ENCODE measurements at places on chromosomes 11 and 22.

GRCh38 chr22:49894322-49895054 is 23.8 kb downstream of the ALG12 start:
- DNase-seq = no peak

DNA sequence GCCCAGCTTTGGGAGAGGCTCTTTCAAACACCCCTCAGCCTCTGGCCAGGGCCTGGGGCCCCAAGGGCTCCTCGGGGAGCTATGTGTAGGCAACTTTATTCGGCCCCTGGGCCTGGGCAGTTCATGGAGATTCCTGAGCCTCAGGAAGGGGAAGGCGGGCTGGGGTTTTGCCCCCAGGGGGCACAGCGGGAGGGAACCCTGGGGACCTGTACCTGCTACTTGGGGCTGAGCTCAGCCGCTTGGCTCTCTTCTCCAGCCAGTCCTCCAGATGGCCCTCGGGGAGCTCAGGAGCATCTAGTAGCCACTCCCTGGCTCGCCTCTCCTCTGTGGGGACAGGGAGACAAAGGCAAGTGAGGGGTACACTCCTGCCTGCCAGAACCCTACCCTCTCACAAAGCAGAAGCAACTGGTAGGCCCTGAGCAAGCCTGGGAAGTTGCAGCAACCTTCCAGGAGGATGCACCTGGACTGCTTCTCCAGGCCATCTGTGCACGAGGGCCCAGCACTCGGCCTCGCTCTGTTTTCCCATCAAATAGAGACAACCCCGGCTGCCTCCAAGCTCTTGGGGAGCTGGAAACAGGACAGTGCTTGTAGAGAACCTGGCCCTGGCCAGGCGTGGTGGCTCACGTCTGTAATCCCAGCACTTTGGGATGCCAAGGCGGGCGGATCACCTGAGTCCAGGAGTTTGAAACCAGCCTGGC is 18.5 kb downstream of the CABP7 start:
- DNase-seq = no peak

GRCh38 chr22:23239429-23239828 is 59.1 kb downstream of the BCR start:
- DNase-seq = no peak

DNA sequence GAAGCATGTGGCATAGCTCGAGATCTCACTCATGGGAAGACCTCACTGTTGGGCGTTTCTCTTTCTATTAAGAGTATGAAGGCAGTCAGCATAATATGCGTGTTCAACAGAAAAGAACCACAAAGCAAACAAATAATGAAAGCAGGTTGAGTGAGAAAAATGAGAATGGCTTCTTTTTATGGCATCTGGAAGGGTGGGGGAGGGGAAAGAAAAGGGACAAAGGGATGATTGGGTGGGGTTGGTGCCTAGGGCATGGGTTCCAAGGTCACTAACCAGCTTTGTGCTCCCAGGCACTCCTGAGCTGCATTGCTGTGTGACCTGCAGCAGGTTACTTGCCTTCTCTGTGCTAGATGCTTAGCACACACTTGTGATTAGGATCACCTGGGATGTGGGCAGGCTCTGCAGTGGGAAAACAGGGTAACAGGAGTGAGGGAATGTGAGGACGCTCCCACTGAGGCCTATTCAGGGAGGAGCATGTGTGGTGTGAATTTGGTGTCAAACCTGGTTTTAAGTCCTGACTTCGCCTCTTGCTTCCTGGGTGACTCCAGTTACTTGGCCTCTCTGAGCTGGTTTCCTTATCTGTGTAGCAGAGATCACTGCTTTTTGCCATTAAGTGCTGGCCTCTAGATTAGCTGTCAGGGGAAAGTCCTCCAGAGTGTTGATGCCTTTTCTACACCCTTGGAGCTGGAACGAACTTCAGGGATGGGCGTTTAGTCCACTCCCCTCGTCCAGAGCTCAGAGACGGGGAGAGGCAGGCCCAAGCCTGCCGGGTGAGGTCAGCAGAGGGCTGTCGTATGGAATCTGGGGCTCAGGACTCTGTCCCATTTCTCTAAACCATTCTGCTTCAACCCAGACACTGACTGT is 74.8 kb downstream of the KIAA1671 start:
- DNase-seq = no peak

DNA sequence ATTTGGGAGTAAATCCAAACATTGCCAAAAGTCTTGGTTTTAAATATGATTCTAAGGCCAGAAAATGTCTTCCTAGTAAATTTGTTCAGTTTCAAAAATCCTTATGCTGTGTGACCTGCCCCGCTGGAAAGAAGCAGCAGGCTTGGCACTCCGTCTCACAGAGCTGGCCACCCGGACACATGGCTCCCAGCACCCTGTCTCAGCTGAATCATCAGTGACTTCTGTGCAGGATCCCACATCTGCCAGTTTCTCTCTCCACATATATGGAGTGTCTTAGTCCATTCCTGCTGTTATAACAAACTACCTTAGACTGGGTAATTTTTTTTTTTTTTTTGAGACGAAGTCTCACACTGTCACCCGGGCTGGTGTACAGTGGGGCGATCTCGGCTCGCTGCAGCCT is 356.7 kb downstream of the TBC1D22A start:
- DNase-seq = no peak

DNA sequence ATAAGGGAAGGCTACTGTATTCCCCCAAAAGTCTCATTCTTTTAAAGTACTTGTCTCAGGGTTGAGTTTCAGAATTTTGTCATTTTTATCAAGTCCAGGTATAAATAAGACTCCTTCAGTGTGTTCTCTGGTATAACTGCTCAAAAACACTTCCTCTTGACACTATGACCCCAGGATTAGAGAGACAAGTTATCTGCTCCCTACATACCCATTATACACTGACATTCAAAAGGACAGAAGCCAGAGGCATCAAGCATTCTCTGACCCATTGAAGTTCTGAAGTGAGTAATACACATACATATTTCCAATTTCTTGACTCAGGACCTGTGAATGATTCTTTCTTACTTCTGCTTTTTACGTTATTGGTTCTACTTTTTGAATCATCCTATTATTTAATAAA is 447.8 kb upstream of the CNTN5 start:
- DNase-seq = no peak

- DNase-seq = no peak
Observed at GRCh38 chr11:115887727-115888126, 383.5 kb upstream of the CADM1 start.

DNA sequence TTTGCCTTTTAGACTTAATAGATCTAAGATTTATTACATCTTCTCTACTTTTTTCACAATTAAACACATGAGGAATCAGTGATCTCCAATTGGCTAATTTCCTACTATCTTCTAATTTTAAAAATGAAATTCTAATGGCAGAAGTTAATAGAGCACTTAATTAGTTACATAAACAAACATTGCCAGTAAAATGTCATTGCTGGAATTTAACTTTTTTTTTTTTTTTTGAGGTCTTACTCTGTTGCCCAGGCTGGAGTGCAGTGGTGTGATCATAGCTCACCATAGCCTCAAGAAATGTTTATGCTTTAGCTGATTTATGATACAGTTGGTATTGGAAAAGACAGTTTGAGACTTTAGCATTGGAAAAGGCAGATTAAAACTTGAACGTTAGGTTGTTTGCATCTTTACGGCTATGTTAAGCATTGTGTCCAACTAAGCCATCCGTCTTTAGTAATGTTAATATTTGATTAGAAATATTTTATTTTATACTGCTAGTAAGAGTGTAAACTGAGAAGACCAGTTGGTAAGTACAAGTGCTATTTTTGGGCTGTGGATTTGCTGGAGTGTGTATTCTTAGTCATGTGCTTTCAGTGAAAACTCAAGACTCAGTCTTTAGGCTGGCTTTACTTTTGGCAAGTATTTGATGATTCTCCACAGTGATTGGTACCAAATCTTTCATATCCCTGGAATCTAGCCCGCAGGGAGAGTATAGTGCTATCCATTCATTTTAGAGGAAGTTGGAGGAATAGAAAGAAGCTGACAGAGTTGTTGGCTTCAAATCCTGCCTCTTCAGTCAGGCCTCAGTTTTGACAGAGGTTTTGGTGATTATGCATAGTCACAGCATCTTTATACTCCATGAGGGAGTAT is 4.5 kb downstream of the ANO5 start:
- no peak for DNase-seq

DNA sequence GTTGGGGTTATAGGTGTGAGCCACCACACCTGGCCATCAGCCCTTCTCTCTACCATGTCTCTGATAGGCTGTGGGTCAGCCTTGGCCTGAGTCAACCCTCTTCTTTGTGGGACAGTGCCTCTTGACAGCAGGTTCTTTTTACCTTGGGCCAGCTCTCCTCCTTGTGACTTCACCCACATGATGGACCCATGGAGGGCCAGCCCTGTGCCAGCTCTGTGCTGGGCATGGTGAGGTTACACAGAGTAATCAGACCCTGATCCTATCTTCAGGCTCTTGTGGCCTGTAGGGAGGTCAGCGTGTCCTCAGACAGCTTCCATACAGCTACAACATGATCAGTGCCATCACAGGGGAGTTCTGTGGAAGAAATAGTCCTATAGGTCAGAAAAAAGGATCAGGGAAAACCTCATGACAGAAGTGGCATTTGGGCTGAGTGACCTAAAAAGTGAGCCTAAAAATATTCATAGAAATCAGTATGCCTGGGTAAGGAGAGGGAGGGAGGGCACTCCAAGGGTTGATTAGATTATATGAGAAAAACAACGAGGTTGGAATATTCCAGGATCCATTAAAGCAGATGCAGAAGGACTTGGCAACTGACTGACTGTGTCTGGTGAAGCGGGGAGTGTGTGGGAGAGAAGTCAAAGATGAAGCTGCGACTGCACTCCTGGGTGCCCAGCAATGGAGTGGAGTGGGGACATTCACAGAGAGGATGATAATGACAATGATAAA is 17.1 kb downstream of the OTOG start:
- DNase-seq = no peak

DNA sequence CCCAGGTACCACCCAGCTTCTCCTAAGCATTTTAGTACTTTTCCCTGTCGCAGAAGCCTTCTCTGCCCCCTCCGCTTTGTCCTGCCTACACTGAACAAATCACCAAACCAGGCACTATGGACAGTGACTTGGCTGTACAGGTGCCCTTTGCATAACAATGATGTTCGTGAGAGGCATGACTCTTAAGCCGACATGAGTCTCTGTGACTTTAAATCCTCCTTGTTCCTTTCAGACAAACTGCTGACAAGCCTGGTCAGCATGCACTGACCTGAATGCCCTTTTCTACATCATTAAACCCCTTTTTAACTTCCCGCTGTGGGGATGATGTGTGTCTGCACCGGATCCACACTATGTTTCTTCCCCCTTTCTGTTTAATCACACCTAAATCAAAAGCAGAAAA is 16.6 kb downstream of the CAVIN3 start:
- no peak for DNase-seq

- DNase-seq = no peak
Observed at GRCh38 chr11:108729227-108729871, 64.5 kb downstream of the DDX10 start.

DNA sequence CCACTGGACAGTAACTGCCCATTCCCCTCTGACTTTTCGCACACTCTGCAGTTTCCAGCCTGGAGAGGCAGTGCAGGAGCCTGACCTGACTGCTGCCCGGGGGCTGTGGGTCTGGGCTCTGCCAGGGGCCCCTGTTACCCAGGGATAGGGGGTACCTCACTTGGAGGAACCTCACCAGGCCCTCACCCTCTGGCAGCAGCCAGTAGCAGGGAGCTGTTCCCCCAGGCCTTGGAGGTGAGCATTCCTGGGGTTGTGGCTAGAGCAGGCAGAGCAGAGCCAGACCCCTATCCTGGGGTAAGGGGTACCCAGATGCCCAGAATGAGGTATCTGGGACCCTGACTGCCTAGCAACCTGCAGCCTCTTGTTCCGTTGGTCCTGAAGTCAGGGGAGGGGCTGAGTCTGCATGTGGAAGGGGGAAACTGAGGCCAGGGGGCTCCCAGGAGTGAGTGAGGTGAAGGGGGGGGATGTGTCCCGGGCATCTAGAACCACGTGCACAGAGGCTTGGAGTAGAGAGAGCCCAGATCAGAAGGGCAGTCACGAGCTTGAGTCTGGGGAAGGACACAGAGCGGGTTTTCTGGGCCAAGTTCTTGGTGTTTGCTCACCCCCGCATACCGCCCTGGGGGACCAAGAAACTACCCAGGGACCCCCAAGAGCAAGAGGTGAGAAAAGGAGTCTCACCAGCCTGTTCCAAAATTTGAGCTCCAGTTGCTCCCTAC is 43.9 kb upstream of the ACCSL start:
- DNase-seq = no peak

DNA sequence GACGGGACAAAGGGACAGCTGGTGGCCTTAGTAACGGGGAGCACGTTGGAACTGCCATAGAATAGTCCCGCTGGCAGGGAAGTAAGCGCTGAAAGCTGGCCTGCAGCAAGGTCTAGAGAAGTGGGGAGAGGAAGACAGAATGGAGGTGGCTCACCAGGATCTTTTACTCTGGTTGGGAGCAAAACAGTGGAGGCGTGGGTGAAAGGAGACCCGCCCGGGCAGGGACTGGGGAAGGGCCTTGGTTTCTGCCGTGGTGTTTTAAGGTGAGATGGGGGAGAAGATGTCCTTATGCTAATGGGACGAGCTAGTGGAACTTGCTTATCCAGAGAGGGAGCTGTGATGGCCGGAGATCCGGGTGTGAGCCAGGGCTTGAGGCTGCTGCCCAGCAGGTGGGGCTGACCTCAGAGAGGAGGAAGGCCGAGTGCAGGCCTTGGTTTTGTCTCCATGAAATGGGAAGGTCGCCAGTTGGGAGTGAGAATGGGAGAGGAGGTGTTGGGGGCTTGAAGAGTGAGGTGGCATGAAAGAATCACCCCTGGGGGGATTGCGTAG is 56.4 kb upstream of the CTTN start:
- DNase-seq = no peak

DNA sequence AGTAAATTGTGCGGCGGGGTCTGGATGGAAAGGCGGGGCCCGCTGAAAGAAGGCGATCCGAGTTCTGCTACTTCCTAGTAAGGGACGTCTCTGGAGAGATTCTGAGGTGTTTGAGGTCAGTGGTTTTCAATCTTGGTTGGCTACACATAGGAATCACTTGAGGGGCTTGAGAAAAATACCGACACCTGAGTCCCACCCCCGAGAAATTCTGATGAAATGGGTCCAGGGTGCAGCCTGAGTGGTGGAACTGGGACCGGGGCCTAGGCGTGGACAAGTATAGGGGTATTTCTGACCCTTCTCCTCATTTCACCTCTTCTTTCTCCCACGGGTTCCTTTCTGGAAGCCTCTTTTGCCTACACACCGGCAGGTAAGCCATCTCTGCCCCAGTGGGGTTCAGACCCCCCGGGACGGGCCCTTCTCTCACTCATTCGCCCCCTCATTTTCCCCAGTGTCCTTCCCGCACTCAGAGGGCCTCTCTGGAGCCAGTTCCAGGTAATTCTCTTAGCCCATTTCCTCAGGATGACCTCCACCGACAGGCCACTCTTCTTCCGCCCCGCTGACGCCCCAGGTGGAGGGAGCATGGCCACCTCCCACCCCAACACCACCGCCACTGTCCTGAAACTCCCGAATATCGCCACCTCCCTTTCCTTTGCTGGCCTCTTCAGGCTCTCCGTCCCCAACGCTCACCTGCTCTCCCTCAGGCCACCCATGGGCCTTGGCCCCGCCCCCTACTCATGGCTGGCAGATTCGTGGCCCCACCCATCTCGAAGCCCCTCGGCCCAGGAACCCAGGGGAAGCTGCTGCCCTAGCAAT is 11.8 kb downstream of the ROBO3 start:
- DNase-seq = no peak

DNA sequence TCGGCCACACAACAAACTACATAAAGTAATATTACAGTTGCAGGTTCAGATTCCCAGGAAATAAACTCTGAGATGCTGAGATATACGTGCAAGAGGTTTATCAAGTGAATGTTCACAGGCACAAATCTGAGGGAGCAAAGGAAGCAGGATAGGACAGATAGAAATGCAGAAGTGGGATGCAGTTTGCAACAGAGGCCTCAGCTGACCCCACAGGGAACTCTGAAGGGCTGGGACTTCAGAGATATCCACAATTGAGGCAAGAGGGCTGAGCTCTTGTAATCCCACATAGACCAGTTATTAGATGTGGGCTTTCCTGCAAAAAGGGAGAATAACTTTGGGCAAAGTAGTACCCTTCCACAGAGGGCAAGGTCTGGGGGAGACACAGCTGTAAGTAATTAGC is 25.4 kb upstream of the ARHGAP20 start:
- no peak for DNase-seq
